ENCODE measurements at places on chromosomes 3 and 15.

DNA sequence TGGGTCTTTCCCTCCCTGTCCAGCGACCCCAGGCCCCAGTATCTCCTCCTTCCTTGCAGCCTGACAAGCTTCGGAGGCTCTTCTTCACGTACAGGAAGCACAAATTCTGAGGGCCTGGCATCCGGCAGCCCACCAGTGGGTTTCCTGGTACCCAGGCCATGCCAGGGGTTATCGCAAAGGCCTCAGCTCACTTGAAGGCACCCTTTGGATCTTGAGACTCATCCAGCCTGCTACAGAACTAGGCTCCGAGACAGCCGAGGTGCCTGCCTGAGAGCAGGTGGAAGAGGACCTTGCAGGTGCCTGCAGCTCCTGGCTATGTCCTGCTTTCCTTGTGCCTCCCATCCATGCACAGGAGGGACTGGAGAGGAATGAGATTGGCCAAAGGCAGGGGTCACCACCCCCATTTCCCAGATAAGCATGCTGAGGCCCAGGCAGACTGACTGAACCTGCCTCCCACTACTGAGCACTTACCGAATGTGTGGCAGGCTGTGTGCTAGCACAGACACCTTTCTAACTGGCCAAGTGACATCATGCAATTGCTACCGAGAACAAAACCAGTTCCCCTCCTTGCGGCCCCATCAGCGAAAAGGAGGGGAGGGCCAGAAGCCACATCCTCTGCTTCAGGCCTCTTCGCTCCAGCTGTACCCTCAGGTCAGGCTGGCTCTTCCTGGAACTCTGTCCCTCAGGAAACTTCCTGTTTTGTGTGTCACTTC lies 11.2 kb downstream of the SH2D7 start:
- peak; percentile 18 for DNase-seq

GRCh38 chr15:100879464-100880138 lies at the start of gene ALDH1A3:
ALDH1A3 (plus strand) TSS chr15:100879831; CDS start chr15:100879908, 77 bp downstream.
- no peak for DNase-seq

GRCh38 chr3:38317192-38317759 lies 29.3 kb upstream of the XYLB start:
- DNase-seq: no peak

DNA sequence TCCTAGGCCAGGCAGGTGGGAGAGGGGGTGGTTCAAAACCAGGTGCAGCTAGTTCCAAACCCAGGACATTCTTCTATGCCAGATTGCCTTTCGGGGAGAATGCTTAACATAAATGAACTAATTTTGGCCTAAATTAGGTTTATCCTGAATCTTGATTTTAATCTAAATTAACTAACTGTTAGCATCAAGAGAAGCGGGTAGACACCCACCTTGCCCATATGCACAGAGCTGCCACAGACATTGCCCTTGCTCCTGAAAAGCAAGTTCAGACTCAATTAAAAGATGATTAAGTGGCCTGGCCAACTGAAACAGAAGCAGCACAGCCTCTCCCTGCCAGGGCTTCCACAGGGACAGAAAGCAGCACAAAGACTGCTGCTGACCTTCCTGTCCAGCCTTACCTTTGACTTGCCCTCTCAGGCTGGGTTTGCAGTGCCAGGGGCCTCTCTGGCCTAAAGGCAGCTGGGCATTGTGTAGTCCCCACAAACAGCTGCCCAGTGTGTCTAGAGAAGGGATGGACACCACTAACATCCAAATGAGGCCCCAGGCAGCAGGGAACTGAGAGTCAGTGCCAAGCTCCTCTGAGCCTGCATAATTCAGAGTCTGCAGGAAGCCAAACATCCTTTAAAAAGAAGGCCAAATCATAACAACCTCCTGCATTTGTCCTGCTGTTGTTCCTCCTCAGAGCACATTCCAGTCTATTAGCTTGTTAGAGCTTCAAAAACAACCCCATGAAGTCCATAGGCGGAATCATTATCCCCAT lies 15.4 kb upstream of the OXTR start:
- no peak for DNase-seq

- DNase-seq: no peak
Observed at GRCh38 chr15:52262364-52262763, 33.2 kb downstream of the MYO5C start.

Measured in activated T-helper 1 cell treated with anti-CD3 and anti-CD28 coated beads, Interleukin-2, amount 50 U/mL, for 16 hours (primary cell).